ENCODE measurements at places on chromosomes 6 and 20. TPM values are rescaled to one million over a fixed set of nuclear protein-coding genes. Genes with fewer than 3 reads are reported as not detected.
A peak's percentile ranks its signal among the peaks of the same experiment; 100 is the strongest.

Gene MRAP2
- not detected for total RNA-seq

Gene SLC22A7
- total RNA-seq: not detected

Gene OCSTAMP
- total RNA-seq: not detected

Gene FUT9
- total RNA-seq: not detected

DNA sequence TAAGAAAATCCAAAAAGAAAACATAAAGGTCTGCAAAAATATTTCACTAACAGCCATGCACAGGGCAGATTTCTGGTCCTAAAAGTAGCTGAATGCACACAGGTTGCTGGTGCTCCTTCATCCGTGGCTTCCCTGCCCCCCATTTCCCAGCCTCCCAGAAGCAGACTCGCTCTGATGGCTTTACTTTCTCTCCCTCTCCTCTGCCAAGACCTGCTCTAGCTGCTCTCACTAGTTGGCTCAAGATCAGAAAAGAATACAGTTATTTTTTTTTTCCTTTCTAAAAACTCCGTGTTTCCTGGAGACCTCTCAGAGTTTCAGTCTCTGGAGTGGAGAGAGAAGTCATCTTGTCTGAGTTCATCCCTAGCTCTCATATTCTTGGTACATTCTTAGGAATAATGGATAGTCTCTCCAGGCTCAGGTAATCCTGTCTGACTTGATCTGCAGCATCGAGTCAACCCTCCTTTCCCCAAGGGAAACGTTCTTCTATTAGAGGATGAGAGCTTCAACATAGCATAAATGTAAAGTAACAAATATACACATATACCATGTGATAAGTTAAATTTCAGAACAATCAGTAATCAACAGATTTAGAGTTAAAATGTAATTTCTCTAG is 214.2 kb downstream of the TBC1D7 start:
- no peaks in the 10 kb centered on the region for H3K4me1 ChIP-seq
- no peaks in the 10 kb centered on the region for H3K36me3 ChIP-seq
- H3K27me3 ChIP-seq: peaks cover 24% of the 10 kb centered on the region
- H3K27ac ChIP-seq: no peak overlapping the region

GRCh38 chr6:168890306-168890980 is 363.2 kb downstream of the THBS2 start:
- peaks cover 10% of the 10 kb centered on the region for H3K4me1 ChIP-seq
- no peak overlapping the region for H3K27ac ChIP-seq
- H3K4me3 ChIP-seq: no peak overlapping the region

GRCh38 chr20:5748246-5748645 is 2.0 kb upstream of the SHLD1 start:
- H3K4me1 ChIP-seq: peaks cover 18% of the 10 kb centered on the region
- no peak overlapping the region for H3K4me3 ChIP-seq
- H3K27ac ChIP-seq: no peak overlapping the region
- peaks cover 7% of the 10 kb centered on the region for H3K36me3 ChIP-seq

- peaks cover 15% of the 10 kb centered on the region for H3K4me1 ChIP-seq
- H3K4me3 ChIP-seq: no peak overlapping the region
- H3K36me3 ChIP-seq: no peaks in the 10 kb centered on the region
Measured at GRCh38 chr6:110392727-110393126, 22.6 kb downstream of the DDO start.

- H3K4me3 ChIP-seq: no peak overlapping the region
- H3K27me3 ChIP-seq: no peaks in the 10 kb centered on the region
- H3K4me1 ChIP-seq: peaks cover 54% of the 10 kb centered on the region
- H3K36me3 ChIP-seq: peaks cover 27% of the 10 kb centered on the region
Measured at GRCh38 chr6:154736618-154737259, 3.5 kb downstream of the SCAF8 start.

GRCh38 chr6:130943738-130944137 is 116.5 kb downstream of the SMLR1 start:
- no peak overlapping the region for H3K27ac ChIP-seq
- no peaks in the 10 kb centered on the region for H3K27me3 ChIP-seq
- no peak overlapping the region for H3K4me3 ChIP-seq
- H3K36me3 ChIP-seq: no peaks in the 10 kb centered on the region
- DNase-seq: no peak
- H3K4me1 ChIP-seq: no peaks in the 10 kb centered on the region

GRCh38 chr6:44000164-44000842 is 126.9 kb downstream of the MRPL14 start:
- peaks cover 37% of the 10 kb centered on the region for H3K27me3 ChIP-seq
- H3K4me1 ChIP-seq: peaks cover 22% of the 10 kb centered on the region
- no peaks in the 10 kb centered on the region for H3K36me3 ChIP-seq
- H3K27ac ChIP-seq: peak overlapping the region; percentile 74
- DNase-seq: peak; percentile 55

DNA sequence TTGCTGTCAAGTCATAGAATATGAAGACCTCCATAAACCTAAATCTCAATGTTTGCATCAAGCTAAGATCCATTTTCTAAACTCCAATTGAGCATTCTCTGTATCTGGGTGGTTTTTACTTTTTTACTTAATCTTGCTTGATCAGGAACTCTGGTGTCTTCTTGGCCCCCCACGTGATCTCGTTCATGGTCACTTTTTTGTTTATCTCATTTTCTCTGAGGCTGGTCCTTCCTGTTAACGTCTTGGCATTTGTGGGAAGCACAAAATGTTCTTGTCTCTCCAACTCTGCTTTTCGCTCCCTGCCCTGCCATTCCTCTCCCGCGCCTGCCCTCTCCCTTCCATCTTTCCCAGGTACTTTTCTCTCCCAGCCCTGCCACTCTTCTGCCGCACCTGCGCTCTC is 14.0 kb upstream of the MAPRE1 start:
- H3K27ac ChIP-seq: no peak overlapping the region
- no peak overlapping the region for H3K4me3 ChIP-seq
- H3K27me3 ChIP-seq: no peaks in the 10 kb centered on the region
- H3K4me1 ChIP-seq: no peaks in the 10 kb centered on the region
- H3K36me3 ChIP-seq: no peaks in the 10 kb centered on the region

DNA sequence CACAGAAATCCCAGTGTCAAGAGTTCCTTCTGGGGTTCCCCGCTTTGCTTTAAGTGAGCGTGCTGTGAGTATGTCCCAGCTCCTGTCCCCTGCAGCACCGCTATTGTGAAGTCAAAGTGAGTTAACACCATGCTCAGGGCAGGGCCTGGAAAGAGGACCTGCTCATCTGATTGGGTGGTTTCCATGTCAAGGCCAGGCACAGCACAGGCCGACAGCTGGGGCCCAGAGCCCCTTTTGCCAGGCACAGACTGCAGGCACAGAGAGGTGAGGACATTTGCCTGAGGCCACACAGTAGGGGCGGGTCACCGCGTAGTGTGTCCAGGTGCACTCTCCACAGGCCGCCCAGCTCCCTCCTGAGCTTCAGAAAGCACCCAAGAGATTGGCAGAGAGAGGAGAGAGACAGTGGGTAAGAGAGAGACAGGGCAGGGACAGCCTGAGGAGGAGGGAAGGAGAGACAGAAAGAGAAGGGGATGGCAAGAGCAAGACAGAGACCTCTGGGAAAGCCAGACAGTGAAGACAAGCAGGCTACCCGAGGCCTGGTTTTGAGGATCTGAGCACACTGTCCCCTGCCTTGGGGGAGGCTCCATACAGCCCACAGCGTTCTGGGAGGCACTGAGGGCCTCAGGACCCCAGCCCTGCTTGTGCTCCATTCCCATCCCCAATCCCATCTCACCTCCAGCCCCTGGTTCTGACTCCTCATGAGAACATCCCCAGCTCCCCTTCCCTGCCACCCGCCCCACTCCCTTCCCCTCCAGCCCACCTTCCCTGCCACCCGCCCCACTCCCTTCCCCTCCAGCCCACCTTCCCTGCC is 6.5 kb upstream of the BPIFB1 start:
- no peaks in the 10 kb centered on the region for H3K36me3 ChIP-seq
- H3K4me3 ChIP-seq: no peak overlapping the region
- H3K27ac ChIP-seq: no peak overlapping the region
- DNase-seq: no peak
- peaks cover 8% of the 10 kb centered on the region for H3K4me1 ChIP-seq

- no peaks in the 10 kb centered on the region for H3K27me3 ChIP-seq
- H3K27ac ChIP-seq: no peak overlapping the region
- H3K4me3 ChIP-seq: no peak overlapping the region
- H3K4me1 ChIP-seq: no peaks in the 10 kb centered on the region
- H3K36me3 ChIP-seq: no peaks in the 10 kb centered on the region
- DNase-seq: no peak
Measured at GRCh38 chr6:165478581-165478980, 169.2 kb upstream of the C6orf118 start.

DNA sequence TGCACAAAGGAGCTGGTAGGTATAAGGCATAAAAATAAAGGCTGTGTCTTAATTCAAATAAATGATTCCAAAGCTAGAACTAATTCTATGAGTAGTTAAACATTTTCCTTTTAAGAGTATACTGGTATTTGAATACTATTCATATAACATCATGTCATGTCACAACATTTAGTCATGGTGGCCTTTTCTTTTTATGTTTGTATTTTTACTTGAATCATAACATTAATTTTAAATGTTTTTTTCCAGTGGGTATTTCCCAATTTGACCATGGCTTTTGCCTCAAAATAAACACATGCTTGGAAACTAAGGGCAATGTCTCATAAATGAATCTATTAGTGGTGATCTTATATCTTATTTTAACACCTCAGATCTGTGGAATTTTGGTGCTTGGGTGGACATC is 177.1 kb downstream of the CD109 start:
- H3K4me3 ChIP-seq: no peak overlapping the region
- H3K27ac ChIP-seq: no peak overlapping the region
- no peaks in the 10 kb centered on the region for H3K27me3 ChIP-seq
- peaks cover 4% of the 10 kb centered on the region for H3K4me1 ChIP-seq
- no peak for DNase-seq
- H3K36me3 ChIP-seq: no peaks in the 10 kb centered on the region

DNA sequence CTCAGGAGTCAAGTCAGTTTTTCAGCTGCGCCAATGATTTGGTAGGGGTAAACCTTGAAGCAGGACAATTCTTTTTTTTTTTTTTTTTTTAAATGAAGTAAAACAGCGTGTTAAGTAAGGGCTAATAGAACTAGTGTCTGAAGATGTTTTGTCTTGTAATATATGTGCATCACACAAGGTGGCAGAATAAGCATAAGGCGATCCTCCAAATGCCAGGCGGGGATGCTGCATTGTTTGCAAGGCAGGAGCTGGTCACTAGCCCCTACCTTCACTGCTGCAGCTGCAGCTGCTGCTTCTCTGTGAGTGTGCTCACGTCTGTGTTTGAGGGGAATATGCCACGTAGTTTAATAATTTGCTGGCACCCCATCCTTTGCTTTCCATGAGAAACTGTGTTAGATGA is 272.7 kb upstream of the MAP3K7 start:
- H3K4me3 ChIP-seq: no peak overlapping the region
- no peaks in the 10 kb centered on the region for H3K36me3 ChIP-seq
- no peak overlapping the region for H3K27ac ChIP-seq
- no peak for DNase-seq
- no peaks in the 10 kb centered on the region for H3K4me1 ChIP-seq
- H3K27me3 ChIP-seq: no peaks in the 10 kb centered on the region

GRCh38 chr6:49939993-49940498 is 23.9 kb downstream of the DEFB114 start:
- no peak overlapping the region for H3K27ac ChIP-seq
- H3K4me3 ChIP-seq: no peak overlapping the region
- H3K36me3 ChIP-seq: no peaks in the 10 kb centered on the region

Measured in activated CD4-positive, alpha-beta memory T cell treated with anti-CD3 and anti-CD28 coated beads, Interleukin-2, amount 10 ng/mL, durations not matched to agents 7 days and 5 days (primary cell).